ENCODE measurements at places on chromosomes 3 and 15. TPM values are rescaled to one million over a fixed set of nuclear protein-coding genes. Genes with fewer than 3 reads are reported as not detected.

DNA sequence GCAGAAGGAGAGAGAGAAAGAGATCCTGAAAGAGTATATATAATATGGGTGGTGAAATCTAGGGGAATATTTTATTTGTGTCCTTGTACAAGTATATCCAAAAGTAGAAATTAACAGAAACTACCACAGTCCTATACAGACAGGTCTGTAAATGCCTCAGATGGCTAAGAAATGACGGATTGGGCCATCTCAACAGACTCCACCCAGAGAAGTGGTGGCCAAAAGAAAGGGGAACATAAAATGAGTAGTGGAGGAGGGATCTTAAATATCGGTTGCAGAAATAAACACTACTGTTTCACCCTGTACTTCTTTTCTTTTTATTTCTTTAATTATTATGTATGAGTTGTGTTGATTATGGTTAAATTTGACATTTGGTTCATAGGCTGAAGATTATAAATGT, 47.7 kb downstream of the CCR3 start:
- no peak for DNase-seq

DNA sequence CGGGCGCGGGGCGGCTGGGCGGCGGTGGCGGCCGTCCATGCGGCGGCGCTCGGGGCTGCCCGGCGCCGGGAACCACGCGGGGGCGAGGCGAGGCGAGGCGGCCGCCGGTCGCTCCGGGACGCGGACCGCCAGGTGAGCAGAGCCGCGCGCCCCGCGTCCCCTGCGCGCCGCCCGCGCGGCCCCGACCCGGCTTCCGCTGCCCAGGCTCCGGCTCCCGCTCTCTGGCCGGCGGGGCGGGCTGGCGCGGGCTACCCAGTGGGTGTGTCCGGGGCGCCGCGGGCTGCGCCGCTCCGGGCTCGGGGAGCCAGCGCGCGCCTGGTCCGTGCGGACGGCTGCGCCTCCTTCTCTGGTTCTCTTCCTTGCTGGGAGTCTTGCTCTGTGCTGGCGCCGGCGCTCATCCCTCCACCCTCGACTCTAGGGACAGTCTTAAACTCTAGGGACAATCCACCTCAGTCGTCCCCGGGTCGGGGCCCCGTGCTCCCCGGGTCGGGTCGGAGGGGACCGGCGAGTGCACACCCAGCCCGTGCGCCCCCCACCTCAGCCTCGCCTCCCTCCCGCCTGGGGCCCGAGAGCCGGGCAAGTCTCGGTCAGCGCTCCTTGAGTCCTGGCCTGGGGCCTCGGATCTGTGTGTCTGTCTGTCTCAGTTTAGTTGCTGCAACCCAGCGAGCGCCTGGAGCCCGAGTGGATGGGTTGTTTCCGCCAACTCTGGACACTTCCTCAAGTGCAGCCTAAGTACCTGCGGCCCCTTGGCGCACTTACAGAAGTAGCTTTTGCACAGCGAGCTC, 488 bp downstream of the THSD4 start:
- peak; percentile 58 for DNase-seq

Gene SOX2
- not detected for polyA plus RNA-seq

Gene MYZAP
- not detected for polyA plus RNA-seq

Gene PPP1R14D
- polyA plus RNA-seq: not detected

DNA sequence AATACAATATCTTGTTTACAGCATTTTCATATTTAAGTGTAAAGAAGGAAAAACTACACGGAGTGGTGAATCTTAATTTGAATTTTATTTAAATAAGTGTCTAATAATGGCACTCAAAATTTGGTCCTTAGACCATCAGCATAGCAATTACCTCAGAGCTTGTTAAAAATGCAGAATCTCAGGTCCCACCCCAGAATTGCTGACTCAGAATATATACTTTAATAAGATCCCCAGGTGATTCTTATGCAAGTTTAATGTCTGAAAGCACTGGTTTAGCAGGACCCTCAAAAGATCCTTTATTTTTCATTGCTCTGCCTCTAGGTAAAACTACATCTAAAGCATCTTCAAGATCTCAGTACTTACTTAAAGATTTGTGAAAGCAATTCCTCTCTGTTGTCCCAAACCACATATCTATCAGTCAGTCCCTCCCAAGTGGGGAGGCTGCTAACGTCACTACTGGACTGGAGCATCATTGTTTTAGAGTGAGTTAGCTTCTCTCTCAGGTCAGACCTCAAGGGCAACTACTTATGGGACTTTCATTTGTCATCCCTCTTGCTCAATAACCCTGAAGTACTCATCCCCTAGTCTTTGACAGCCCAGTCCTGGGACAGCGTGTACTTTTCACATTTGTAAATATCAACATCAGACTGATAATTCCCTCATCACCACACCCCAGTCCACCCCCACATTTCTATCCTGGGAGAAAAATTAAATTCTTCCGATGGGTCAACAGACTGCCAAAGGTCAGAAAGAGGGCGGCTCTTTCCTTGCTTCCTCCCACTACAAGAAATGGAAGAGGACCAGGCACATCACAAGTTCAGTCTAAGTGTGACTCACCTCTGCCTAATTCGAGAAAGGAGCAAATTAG, 76.7 kb downstream of the CBLB start:
- peak; percentile 96 for DNase-seq

DNA sequence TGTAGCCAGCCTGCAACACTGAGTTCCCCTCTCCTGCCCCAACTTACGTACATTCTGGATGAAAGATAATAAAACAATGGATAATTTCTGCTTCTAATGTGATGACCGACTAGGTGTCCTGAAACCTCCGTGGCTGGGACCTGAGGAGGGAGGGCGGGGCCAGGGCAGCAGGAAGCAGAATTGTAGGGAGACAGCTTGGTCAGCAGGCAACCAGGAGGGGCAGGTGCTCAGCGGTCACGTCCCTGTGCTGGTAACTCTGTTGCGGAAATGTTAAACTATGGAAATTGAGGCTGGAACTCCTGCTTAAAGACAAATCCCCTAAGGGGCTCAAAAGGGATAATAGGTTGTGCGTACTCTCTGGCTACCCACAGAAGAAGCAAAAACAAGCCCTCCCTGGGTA, 30.4 kb downstream of the SLC6A20 start:
- DNase-seq: no peak
